ENCODE measurements at places on chromosomes 2 and 18.

DNA sequence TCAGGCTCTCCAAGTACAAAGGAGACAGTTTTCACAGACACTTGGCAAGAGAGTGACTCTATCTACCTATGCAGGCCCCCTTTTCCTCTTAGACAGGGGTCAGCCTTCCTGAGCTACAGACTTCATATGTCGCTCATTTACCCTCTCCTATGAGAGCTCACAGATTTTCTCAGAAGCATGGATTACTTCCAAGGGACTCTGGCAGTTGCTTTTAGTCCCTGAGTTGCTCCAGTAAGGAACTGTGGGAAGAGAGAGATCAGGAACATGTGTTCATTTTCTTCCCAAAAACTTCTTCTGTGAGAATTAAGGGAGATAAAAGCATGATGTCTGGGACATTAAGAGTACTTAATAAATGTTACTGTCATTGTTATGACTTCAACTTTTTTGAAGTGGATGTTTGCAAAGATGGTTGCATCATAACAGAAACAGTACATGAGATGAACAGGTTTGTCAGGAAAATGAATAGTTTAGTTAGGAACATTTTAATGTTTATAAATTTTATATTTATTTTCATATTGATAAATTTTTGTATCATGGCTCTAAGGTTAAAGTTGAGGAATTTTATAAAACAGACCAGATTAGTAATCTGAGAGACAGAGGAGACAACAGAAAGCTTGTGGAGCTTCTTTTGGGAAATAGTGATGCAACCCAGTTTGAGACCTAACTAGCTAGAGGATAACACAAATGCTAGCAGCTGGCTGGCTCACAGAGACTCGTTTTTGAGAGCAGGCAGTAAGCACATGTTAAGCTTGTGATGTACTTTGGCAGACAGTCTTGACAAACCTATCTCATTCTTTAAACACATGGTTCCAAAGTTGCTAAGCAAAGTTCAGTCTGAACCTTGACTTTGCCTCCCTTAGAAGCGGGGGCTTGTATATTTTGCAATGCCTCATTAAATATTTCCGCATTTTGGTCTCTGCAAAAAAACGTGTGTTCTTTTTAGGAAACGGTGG is 21.7 kb upstream of the UGP2 start:
- DNase-seq, result no peak

GRCh38 chr2:239762106-239762505 is 263.0 kb downstream of the NDUFA10 start:
- no peak for DNase-seq

GRCh38 chr18:63095768-63096167 is 223.8 kb downstream of the BCL2 start:
- DNase-seq, result no peak

- no peak for DNase-seq
These were observed 53.8 kb downstream of the ANO7 start for GRCh38 chr2:241242306-241242705.

GRCh38 chr2:190468814-190469569 is 60.8 kb downstream of the MFSD6 start:
- no peak for DNase-seq

DNA sequence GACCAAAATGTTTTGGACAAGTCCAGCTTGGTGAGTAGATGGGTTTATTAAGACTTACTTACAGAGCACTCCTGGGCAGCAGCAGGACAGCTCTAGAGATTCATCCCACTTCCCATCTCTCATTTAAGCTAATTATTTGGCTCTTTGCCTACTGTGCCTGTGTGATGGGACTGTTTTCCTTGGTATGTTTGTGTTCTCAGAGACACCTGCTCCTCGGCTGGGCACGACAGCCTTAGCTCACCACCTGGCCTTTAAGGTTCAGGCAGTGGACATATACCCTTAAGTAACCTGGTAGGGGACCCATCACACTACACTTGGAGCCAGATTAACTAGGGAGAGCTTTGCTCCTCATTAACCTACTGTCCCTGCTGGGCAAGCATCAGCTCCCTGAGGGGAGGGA is 41.7 kb upstream of the EFEMP1 start:
- DNase-seq, result no peak

GRCh38 chr2:236887953-236888793 is 197.5 kb upstream of the COPS8 start:
- no peak for DNase-seq

GRCh38 chr18:76672627-76673026 is 149.7 kb upstream of the ZNF236 start:
- DNase-seq, result no peak

GRCh38 chr2:239431536-239431935 is 30.7 kb upstream of the HDAC4 start:
- DNase-seq, result no peak

- DNase-seq, result no peak
These were observed 373.9 kb upstream of the KCNJ3 start for GRCh38 chr2:154324601-154325000.

DNA sequence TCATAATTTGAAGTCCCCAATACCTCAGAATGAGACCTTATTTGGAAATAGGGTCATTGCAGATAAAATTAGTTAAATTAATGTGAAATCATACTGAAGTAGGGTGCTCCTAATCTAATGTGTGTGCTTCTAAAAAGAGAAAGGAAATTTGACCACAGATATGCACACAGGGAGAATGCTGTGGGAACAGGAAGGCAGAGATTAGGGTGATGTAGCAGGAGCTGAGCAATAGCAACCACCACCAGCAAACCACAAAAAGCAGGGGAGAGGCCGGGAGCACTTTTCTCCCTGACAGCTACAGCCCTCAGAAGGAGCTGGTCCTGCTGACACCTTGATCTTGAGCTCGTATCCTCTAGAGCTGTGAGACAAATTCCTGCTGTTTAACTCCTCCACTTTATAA is 24.6 kb upstream of the SCG2 start:
- no peak for DNase-seq

GRCh38 chr2:217958206-217958883 is 44.5 kb downstream of the TNS1 start:
- DNase-seq, result no peak

GRCh38 chr2:8626572-8626971 is 55.3 kb upstream of the ID2 start:
- no peak for DNase-seq

GRCh38 chr18:3498698-3499471 is 48.9 kb downstream of the TGIF1 start:
- DNase-seq, result no peak

DNA sequence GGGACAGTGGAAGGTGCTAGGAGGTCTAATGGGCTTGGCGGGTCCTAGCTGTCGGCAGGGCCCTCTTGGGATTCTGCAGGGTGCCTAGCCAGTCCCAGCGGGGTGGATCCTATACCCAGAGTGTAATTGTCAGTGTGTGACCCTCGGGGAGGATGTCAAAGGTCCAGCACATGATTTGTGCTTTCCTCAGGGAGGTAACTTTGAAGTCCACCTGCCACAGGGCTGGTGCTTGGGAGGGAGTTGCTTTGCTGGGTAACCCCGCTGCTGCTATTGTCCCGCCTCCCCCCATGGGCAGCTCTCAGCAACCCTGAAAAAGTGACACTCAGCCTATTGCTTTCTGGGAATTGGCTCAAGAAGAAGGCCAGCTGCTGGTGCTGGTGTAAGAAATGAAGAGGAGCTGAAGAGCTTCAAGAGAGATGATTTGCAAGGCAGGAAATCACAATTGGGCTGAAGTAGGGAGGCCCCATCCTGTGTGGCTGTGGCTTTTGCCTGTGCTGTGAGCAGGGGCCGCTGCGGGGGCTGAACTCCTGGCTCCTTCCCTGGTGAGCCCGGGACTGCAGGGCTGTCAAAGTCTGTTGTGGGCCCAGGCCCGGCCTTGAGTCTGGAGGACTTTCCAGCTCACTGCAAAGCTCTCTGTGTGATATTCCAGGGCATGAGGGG is 36.4 kb downstream of the EMILIN2 start:
- no peak for DNase-seq

GRCh38 chr18:43656547-43656946 is 379.3 kb upstream of the SYT4 start:
- DNase-seq, result no peak

GRCh38 chr2:178863130-178863855 is 56.1 kb upstream of the TTN start:
- DNase-seq, result no peak

DNA sequence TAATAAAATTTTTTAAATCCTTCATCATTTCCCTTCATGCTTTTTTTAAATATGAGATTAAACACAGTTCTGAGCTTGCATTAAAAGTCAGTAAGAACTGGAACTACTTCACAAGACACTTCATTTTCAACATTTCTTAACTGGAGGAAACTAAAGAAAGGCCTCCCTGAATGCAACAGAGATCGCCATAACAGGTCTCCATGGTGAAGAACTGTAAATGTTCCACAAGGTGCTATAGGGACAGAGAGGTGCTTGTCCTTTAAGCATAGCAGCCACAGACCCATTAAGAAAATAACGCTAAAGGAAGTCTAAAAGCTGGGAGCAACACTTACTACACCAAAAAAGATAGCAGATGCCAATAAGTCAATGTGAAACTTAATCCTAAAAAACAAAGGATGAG is 8.5 kb downstream of the STAM2 start:
- no peak for DNase-seq

DNA sequence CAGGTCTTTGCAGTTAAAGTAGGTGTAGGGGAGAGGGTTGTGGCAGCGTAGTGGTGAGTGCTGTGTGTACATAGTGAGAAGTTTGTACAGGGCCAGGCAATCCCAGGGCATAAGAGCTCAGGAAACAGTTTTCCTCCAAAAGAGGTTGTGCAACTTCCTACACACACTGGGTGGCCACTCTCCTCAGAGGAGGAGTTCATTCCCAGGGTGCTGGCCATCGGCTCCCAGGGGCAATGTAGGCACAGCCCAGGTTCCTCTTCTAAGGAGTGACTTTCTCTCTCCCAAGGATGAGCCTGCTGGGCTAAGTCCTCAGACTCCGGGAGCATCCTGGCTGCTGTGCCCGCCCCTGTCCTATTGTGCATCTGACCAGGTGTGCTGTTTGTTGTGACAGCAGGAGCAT is 3.0 kb downstream of the ACOXL start:
- DNase-seq, result no peak

DNA sequence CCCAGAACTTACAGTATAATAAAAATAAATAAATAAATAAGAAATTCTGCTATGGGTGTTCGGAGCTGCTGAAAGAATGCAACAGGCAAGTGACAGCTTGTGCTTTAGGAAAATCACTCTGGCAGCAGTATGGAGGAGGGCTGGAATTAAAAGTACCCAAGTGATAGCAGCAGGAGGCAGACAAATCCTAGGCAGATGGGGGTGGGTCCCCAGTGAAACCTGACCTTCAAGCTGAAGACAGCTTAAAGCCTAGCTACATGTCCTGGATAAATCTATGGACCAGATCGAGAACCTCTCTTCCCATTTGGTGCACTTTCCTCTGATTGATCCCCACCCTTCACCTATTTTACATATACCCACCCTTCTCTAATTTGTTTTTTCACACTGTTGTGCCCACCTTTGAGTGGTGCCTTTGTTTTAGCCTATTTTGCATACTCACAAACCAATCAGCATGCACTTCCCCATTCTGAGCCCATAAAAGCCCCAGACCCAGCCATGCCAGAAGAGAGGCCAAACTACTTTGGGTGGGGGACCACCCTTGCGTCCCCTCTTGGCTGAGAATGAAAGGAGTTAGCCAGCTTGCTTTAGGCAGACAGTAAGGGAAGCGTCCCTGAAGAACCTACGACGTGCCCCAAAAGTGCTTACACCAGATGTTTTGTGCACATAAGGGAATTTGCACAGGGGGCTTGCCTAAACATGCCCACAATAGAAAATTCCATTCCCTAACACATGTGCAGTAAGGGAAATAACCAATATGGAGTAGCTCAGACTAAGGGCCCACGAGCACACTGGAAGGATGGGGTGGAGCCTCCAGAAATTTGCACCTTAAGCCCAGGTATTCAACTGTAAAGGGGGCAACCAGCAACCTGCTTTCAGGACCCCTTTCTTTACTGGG is 3.0 kb downstream of the METTL8 start:
- no peak for DNase-seq

- DNase-seq, result no peak
These were observed 77.3 kb downstream of the FIGN start for GRCh38 chr2:163658556-163658955.

- no peak for DNase-seq
These were observed 214.0 kb upstream of the NT5C1B start for GRCh38 chr2:18803141-18803939.

DNA sequence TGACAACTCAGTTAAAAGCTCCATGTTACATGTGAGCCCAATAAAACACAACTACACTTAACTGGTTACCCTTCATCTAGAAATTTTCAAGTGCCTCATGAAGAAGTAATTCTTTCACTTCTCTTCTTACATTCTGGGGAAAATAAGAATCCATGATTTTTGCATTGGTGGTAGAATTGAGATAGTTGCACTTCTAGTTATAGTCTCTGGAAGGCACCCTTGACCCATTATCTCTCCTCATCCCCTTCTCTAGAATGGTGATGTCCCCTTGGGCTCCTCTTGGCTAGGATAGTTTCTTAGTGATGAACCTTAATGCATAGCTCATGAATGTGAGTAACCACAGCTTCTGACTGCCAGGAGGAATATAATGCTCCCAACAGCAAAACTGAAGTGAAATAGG is 3.6 kb downstream of the LGALSL start:
- DNase-seq, result no peak

DNA sequence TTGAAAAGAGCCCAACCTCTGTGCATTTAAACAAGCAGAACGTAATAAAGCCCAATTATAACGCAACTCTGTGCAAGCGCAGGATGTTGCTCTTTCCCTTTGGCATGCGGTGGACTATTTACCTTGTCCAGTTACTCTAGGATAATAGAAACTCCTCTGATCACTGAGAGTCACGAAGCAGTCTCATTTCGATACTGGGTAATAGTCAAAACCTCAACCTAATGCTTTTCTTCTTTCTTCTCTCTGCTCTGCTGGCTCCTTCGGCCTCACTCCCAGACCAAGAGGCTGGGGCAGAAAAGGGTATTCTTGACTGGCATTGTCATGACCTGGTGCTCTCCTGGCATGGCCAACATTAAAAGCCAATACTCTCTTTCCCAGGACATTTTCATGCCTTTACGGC is 89.7 kb upstream of the GCFC2 start:
- no peak for DNase-seq

DNA sequence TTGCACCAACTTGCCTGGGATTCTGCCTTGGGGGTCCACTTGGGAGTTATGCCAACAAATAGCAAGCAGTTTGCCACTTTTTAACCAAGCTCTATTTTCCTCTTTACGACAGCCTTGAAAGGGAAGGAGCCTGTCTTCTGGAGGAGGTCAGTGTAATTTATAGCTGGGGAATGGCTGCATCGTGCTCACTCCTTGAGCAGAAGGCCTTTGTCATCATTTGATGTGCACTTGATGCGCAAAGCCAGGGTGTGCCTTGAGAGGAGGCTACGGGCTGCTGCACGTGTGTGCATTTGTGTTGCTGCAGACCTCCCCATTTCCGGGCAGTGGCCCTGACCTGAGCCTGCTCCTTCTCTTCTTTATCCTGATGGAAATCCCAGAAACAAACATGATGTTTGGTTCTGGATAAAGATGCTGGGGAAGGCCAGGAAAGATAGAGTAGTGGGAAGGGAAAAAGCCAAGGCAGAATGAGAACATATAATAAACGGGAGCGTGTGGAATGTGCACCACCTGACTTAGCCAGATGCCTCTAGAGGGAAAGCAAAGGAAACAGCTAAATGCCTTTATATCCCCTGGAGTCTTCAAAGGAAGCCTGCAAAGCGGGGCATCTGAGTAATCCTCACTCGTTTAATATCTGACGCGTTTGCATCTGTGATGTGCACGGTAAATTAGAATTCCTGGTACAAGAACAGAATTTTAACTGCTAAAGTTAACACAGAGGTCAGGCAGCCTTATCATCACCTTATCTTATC is 68.3 kb upstream of the ZNF521 start:
- DNase-seq, result no peak

GRCh38 chr18:23538870-23539269 is 35.6 kb downstream of the RMC1 start:
- no peak for DNase-seq

GRCh38 chr2:120693121-120693520 is 42.5 kb upstream of the GLI2 start:
- no peak for DNase-seq
